ENCODE measurements at places on chromosomes 6 and 20.

- no peak for DNase-seq
Measured at GRCh38 chr6:45533386-45533785, 155.7 kb upstream of the SUPT3H start.

GRCh38 chr6:21476112-21476511 is 117.4 kb upstream of the SOX4 start:
- DNase-seq = no peak

DNA sequence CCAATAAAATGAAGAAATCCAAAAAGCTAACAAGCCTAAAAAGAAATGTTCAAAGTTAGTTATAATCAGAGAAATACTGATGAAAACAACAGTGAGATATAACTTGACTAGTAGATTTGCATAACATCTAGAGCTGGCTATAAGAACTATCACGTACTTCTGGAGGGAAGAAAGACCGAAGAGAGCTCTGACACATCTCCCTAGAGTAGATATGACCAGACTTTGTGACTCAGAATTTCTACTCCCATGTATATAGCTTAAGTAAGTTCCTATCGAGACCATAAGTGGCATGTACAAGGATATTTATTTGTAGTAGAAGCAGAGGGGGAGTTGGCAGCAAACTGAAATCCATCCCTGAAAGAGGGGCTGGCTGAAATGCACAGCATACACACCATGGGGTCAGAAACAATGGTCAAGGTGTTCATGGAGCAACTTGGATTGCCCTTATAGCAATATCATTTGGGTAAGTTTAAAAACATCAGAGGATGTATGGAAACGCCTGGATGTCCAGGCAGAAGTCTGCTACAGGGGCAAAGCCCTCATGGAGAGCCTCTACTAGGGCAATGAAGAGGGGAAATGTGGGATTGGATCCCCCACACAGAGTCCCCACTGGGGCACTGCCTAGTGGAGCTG is 25.6 kb upstream of the IL17A start:
- DNase-seq = no peak

- no peak for DNase-seq
Measured at GRCh38 chr6:116238083-116238482, 15.8 kb downstream of the TSPYL4 start.

DNA sequence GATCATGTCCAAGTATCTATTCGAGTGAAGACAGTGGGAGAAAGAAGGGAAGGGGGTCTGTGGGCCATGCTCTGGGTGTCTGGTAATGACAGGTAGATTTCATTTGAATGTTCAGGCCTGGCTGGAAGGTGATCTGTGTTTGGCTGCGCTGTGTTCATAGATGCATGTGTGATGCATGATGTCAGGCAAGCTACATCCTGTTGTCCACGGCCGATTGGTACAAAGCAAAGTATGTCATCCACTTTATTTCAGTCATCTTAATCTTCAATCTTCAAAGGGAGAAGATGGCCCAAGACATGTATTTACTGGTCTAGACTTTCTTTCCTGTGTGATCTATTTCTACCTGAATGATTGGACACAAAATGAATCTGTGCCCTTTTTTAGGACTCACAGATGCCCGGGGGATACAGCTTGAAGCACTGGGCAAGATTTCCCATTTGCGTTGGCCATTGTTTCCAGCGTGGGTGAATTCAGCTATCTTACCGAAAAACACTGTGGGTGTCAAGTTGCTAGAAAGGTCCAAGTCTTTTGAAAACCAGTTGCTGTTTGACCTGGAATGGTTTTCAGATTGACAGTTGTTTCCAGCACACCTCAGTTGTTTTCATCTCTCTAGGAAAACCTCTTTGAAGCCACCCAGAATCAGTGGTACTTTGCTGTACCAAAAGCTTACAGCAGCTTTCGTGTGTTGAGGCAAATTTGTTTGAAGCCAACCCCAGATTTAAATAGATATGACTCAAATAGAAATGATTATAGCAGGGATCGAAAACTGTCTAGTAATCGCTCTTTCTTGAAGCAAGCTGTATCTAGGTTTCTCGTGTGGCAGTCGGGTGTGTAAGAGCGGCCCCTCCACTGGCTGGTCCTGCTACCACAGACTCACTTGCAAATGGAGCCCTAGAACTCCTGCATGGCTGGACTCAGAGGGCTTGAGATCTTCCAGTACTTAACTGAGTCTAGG is 27.2 kb downstream of the DUSP22 start:
- no peak for DNase-seq

- DNase-seq = no peak
Measured at GRCh38 chr20:49446808-49447207, 35.7 kb downstream of the KCNB1 start.

DNA sequence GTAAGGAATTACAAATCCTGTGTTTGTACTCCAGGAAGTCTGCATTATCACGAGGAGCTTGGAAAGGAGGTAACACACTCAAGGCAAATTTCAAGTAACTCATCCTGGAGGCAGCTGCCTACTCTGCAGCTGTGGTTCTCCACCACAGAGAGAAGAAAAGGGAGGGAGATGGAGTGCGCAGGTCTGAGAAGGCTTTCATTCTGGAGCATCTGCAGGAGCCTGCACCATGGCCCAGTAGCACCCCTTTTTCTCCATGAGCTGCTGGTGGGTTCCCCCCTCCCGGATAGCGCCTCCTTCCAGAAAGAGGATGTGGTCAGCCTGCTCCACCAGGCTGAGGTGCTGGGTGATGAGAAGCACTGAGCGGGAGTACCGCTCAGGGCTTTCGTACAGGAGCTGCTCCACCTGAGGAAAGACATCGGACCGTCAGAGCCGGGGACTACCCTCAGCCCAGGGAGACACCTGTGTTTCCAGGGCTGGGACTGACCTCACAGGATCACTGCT is 1.6 kb upstream of the PSMB8 start:
- no peak for DNase-seq

DNA sequence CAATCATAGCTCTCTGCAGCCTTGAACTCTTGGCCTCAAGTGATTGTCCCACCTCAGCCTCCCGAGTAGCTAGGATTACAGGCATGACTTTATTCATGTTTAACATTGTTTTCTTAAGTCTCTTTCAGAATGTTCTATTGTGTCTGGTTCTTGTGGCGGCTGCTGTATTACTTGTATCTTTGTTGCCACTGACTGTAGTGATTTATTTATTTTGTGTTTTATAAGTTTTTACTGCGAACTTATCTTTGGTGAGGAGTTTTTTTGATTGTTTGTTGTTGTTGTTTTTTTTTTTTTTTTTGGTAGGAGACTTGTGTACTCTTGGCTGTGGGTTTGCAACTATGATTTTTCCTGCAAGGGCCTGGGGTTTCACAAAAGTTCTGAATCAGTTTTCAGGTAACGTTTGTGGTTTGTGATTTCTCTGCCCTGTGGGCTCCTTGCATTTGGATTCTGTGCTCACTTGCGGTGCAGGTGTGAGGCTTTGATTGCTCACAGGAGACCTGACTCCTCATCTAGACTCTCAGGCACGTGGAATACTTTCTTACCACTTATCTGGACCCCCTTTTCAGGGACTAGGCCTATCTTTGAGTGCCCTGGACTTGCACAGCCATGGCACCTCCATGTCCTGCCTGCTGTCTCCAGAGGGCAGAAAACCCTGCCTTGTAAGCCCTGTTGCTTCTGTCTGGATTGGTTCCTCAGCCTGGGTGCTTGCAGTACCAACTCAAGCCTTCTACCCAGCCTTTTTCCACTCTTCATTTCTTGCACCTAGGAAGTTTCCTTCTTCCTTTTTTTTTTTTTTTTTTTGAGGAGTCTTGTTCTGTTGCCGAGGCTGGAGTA is 25.2 kb downstream of the KIF25 start:
- no peak for DNase-seq

DNA sequence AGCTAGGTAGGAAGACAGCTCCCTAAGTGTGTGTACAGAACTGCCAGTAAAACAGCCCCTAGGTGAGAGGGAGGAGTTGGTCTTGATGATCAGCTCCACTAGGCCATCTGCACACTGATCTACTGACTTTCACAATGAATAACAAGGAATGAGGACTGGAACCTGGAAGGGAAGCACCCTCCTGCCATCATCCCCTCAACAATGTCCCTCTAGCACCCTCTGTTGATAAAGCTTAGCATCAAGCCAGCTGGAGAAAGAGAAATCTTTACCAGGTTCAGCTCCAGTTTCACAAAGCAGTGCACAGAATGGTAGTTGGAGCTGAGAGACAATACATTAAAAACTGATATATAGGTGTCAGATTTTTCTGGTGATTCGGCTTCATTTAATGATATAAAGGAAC is 57.2 kb upstream of the IRAK1BP1 start:
- DNase-seq = peak; percentile 38

- no peak for DNase-seq
Measured at GRCh38 chr20:47392015-47392720, 35.7 kb upstream of the ZMYND8 start.

DNA sequence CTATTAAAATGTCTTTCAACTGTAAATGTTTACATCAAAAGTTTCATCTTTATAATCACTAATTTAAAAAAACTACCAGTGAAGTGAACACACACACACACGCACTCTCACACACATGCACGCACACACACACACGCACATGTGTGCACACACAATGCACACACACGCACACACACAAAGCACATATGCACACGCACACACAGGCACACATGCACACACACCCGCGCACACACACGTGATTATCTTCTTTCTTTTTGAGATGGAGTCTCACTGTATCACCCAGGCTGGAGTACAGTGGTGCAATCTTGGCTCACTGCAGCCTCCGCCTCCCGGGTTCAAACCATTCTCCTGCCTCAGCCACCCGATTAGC is 80.0 kb upstream of the FRMD1 start:
- no peak for DNase-seq

DNA sequence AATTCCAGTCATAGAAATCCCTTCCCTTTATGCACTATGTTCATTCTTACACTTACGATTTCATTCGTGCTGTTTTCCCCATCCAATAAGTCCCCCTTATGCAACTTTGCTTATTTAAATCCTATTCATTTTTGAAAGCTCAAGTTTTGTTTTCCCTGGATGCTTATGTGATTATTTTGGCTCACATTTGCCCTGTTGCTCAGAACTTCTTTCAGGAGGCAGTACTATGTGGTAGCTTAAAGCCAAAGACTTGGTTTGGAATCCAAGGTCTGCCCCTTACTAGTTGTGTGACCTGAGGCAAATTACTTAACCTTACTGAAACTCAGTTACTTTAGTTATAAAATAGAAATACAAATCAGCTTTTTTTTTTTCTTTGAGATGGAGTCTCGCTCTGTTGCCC is 59.6 kb downstream of the MOXD1 start:
- DNase-seq = no peak

GRCh38 chr6:165821754-165822153 is 158.7 kb upstream of the PDE10A start:
- no peak for DNase-seq

DNA sequence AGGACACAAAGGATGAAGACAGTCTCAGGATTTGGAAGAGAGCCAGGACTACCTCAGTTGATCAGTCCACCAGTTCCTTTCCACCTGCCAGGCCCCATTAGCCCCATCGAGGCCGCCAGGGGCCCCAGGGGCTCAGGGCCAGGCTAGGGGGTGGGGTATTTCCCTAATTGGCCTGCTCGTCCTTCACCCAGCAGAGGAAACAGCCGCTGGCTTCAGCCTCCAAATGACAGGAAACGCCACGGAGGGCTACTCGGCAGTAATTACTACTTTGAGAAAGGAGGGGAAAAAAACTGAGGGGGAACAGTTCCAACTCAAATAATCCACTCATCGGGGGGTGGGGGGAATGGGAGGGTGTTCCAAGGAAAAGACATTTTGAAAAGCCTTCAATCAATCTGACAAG is 42.7 kb downstream of the MAFB start:
- peak; percentile 96 for DNase-seq

DNA sequence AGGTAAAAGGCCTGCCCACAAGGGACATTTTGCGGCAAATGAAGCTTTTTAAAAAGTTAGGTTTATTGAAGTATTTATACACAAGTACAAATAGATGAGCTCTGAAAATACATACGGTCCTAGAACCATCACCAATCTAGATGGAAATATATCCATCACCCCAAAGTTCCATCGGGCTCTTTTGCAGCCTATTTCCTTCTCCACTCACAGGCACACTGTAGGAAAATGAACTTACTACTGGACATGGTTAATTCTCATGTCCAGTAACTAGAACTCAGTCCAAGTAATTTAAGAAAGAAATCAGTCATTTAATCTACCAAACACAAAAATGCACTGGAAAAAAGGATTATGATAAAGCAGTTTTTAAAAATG is 6.2 kb downstream of the PCNA start:
- no peak for DNase-seq

GRCh38 chr6:119355157-119355556 is 5.6 kb upstream of the MAN1A1 start:
- no peak for DNase-seq

DNA sequence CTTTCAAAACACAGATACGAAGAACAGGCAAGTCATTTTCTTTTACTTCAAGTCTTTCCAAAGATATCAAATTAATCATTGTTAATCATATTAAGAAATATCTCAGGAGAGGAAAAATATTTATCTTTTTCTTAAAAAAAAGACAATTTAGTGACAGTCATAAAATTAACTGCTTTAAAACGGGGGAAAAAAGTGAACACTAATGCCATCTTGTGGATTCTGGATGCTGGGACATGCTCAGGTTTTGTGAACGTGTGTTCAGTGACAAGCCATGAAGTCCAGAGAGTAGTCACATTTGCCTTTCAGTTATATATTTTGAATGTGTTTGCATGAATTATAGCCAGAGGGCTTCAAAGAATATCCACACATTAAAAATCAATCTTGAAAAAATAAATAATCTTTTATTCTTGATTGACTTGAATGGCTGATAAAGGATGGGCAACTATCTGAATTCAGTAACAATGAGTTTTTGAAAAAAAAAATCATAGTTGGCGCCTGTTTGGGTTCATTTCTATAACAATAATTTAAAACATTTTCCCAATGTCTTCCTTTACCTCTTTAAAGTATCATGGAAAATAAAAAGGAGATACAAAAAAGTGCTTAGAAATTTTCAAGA is 74.7 kb upstream of the NOX3 start:
- peak; percentile 10 for DNase-seq

GRCh38 chr6:127514773-127515227 is 4.3 kb downstream of the MTCL3 start:
- peak; percentile 68 for DNase-seq
